T47D (cell line): ENCODE measurements at places on chromosomes 6 and 20.

GRCh38 chr6:30399390-30400058 lies 54.6 kb downstream of the RPP21 start:
- DNase-seq, result no peak

DNA sequence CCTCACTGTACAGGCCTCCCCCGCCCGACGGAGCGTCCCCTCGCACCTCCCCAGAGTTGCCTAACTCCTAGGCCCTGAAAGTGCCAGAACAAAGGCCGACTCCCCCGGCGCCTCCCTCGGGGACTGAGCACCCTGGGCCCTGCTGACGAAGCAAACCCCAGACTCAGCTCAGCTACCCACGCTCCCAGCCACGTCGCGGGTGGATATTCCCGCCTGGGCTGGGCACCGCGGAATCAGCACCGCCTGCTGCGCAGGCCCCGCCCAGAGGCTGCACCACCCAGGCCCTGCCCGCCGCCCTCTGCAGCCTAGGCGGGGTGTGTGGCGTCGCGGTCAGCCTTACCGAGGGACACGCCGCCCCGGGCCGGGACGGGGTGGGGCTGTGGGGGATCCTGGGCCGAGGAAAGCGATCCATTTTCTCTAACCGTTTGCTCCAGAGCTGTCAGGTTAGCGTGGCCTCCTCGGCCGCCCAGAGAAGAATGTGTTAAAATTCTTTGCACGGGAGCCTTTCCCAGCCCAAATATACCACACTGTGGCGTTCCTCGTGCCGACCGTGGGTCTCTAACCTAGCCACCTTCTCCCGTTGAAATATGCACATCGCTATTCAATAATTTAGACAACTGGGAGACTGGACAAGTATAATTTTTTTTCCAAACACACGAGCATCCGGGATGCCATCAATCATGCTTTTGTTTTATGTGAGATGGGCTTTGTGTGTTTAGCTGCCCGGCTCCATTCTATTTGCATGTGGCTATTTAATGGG lies 31.4 kb downstream of the TFAP2A start:
- DNase-seq, result peak; percentile 89

GRCh38 chr20:63688228-63689045 lies 8.0 kb upstream of the TNFRSF6B start:
- no peak for DNase-seq

GRCh38 chr20:50224531-50225255 lies 34.1 kb downstream of the CEBPB start:
- no peak for DNase-seq

DNA sequence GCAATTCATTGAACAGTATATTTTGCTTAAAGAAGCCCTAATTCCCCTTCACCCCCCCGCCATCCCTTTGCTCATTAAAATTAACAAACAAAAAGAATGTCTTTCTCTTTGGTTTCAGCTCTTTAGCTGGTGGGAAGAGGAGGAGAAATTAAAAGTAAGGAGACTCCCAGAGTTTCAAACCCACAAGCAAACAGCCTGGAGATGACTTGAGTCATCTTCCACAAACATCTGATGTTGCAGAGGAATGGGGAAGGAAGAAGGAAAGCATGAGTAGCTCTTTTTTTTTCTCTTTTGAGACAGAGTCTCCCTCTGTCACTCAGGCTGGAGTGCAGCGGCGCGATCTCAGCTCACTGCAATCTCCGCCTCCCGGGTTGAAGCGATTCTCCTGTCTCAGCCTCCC lies 189.6 kb downstream of the ADAT2 start:
- peak; percentile 3 for DNase-seq

GRCh38 chr6:91278416-91278815 lies 691.5 kb upstream of the MAP3K7 start:
- no peak for DNase-seq

DNA sequence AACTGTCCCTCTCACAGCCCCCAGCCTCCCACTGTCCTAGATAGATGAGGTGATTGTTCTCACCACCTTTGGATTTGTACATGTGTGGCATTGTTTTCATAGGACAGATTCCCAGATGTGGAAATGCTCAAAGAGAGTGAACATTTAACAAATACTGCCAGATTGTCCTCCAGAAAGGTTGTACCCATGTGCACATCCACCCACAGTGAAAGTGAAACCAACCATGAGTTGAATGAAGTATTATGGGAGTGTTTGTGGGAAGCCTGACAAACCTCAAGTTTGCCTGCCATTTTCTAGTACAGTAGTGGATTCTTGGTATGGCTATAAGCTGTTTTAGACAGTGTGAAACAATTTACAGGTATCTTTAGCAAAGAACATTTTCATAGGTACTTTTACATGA lies 42.7 kb downstream of the ANKRD6 start:
- no peak for DNase-seq

- no peak for DNase-seq
These were observed 24.4 kb downstream of the PCMTD2 start for GRCh38 chr20:64279826-64280459.

- no peak for DNase-seq
These were observed 161.6 kb downstream of the SMOC2 start for GRCh38 chr6:168602576-168602975.

- DNase-seq, result no peak
These were observed 99.7 kb downstream of the PDE7B start for GRCh38 chr6:135951169-135951568.

DNA sequence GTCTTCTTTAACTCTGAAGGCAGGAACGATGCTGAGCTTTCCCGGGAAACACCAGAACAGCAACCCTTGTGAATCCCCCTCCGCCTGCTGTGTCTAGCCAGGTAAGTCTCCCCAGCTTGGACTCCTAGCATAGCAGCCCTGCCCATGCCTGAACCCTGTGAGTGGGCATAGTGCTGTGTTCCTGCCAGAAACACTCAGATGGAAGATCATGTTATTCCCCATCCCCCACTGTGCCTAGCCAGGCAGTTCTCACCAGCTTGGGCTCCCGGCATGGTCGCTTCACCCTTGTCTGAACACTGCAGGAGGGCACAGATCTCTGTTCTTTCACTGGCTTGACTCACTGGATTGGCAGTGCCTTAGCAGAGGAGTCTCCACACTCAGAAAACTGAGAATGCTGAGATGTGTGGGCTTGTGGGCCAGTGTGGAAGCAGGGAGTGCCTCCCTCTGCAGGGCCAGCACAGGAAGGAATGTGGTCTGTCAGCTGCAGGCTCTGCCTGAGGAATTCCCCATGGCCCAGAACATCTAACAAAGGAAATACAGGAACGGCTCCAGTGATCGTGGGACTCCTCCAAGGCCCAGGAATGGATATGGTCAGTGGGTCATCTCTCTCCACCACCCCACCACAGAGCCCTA lies 440.1 kb upstream of the ADGRB3 start:
- no peak for DNase-seq

DNA sequence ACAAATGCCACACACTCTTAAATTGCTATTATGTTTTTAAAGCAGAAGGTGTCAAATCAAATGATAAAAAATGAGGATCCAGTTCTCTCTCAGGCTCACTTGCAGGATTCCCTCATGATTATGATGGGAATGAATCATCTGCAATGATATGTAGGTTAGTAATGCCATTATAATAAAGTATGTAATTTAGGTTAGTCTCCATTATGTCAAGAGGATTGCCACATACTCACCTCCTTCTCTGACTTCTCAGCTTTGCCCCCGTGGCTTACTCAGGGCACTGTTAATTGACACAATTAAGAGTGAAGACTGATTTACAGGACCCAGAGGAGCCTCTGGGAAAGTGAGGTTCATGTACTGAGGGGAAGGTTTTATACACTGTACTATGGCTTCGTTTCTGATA lies 591.7 kb upstream of the NRSN1 start:
- no peak for DNase-seq

DNA sequence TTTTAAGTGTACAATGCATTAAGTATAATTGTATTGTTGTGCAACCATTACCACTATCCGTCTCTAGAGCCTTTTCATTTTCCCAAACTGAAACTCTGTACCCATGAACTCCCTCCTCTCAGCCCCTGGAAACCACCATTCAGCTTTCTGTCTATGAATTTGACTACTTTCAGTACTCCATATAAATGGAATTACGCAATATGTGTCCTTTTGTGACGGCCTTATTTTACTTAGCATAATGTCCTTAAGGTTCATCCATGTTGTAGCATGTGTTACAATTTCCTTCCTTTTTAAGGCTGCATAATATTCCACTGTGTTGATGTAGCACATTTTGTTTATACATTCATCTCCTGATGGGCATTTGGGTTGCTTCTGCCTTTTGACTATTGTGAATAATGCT lies 143.6 kb upstream of the KCNG1 start:
- no peak for DNase-seq

GRCh38 chr6:157652601-157653363 lies 170.3 kb upstream of the SNX9 start:
- no peak for DNase-seq

DNA sequence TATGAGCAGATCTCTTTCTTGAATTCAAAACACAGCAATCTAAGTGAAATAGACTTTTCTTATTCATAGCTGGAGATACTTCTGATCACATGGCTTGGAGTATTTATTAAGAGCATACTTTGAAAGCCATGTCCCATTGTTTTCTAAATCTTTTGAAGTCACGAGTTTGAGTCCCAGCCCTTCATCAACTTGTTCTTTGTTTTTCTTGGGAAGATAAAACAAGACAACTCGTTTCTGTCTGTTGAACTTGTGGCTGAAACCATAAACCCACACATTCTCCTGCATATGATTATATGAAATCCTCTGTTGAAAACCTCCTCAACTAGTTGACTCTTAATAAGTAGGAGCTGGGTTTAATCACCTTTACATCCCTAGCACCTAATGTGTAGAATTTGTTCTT lies 3.3 kb downstream of the RNF144B start:
- DNase-seq, result no peak

DNA sequence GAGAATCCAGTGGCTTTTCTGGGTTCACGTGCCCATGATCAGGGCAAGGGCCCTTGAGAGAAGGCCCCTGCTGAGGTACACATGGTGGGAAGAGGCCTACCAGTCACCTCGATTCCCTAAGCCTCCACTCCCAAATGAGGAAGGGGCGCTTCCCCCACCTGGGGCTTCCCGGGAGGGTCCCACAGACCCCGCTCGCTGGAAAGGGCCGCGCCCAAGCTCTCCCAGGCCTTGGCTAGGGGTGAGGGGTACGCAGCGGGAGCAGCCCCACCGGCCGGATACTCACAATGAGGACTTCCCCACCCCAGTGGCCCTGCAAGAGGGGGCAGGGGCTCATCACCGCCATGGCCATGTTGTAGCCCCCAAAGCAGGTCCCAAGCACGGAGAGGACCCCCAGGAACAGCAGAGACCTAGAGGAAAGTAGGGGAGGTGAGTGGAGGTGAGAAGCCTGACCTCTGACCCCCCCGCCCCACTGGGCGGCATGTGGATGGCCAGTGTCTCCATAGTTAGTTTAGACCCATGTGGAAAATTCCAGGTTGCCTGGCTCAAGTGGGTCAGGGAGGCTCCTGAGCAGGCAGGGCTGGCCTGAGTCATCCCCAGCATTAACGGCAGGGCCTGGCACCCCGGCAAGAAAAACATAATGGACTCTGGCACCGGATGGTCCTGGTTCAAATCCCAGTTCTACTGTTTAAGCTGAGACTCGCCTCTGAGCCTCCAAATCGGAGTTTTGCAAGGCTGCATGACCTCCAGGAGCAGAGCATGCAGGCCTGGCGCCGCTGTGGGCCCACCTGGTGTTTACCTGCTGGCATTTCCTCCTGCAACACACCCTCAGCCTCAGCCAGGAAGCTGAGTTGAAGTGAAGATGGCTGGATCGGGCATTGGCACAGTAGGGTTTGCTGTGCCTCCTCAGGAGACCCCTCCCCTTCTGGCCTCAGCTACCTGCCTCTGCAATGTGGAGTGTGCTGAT lies 6.6 kb downstream of the SLC52A3 start:
- no peak for DNase-seq

GRCh38 chr6:131251590-131252199 lies 116.4 kb downstream of the AKAP7 start:
- no peak for DNase-seq

DNA sequence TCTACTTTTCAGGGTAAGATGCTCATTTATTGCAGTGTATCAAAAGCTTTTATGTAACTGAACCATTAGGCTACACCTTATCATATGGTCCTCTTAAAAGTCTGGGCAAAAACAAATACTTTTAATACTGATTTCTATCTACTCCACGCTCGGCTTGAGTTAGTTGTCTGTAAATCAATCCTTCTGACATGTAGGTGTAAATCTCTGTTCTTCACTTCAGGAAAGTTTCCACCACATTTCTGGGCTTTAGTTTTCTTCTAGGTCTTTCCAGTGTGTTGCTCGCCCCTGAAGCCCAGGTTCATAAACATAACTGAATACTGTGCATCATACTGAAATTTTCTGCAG lies 89.2 kb upstream of the RNF217 start:
- no peak for DNase-seq

DNA sequence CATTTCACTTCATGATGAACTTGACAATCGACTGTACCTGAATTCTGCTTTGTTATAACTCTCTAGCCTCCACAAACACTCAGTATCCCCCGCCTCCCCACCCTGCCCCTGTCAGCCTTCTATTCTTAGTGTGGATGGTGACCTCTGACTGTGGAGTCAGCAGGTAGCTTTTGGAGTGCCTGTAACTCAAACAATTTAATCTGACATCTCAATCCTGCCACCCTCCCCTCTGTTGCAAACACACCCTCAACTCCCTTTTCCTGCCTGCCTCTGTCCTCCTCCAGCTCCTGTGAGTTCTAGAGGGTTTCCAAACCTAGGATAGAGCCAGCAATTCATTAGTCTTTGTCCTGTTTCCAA lies 20.3 kb downstream of the DAAM2 start:
- DNase-seq, result peak; percentile 12

- DNase-seq, result no peak
These were observed 181.0 kb downstream of the PLCB1 start for GRCh38 chr20:8313073-8313472.

DNA sequence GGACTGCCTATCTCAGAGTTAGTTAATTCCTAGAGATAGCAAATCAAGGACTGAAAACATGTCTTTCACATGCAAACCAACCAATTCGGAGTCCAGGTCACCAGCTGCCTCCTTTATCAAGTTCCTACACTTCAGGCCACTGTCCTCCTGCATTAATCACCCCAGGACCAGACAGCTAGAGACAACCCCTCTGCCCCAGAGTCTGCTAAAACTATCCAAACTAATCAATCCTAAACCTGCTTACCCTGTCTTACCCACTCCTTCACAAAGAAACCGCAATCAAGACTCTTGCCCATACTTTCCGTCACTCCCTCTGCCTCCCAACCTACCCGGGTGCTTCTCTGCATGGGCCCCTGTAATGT lies 207.0 kb downstream of the HIVEP2 start:
- no peak for DNase-seq

GRCh38 chr20:3796477-3797225 lies 541 bp downstream of the CDC25B start:
- DNase-seq, result no peak

DNA sequence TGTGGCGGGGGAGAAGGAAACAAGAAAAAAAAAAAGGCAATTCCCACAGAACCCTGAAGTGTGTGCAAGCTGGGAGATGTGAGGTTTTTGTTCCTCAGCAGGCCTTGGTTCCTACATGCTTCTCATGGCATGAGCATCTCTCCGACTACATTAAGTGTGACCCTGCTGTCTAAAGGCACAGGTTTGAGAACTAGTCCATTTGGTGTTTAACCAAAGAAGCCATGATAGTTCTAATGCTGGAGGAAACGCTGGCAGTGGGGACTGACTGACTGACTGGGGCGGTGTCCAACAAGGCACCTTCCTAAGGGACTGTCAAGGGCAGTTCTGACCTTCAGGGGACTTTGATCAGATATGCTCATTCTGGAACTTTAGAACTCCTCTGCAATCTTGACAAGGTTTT lies 3.8 kb downstream of the TXNDC5 start:
- no peak for DNase-seq
